ENCODE measurements at places on chromosomes 6 and 20.

DNA sequence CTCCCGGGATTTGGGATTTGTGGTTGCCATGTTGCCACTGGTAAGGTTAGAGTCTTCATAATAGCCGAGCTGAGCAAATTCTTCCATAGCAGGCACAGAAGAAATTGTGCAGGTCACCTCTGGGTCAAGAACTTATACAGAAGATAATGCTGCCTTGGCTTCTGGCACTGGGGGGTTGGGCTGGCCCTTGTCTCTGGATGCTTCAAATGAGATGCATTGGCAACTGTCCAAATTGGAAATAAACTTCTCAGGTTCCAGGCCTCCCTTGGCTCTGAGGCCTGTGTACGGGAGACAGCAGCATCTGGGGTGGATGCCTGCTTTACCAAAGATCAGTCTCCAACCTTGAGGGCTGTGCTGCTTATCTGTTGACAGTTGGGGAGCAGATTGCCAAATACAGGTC lies 26.2 kb downstream of the MYO6 start:
- no peak for DNase-seq

GRCh38 chr6:129606664-129607063 lies 103.3 kb downstream of the ARHGAP18 start:
- DNase-seq, result no peak

- no peak for DNase-seq
Observed at GRCh38 chr6:157906537-157907061, 75.1 kb upstream of the SYNJ2 start.

GRCh38 chr20:63488315-63489251 lies 10.3 kb downstream of the EEF1A2 start:
- DNase-seq, result no peak

DNA sequence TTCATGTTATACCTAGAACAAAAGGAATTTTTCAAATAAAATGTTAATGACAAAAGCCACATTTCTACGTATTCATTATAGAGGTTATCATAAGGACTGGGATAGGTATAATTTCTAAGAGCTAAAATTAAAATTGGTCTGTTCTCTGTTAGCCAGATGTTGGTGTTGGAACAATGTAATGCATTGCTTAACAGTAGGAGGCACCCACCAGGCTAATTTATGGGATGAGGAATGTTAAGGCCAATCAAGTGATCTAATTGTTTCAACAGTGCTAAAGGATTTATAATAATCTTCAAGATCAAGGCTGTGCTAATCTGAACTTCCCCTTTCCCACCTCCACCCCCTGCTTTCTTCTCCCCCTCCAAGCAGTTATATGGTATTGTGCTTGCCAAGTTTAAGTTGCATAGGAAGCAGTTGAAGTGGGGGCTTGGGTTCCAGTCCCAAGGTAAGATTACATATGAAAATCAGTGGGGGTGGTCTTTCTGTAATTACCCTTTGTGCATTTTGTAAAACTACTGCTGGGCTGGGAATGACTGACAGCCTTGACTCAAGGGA lies 89.2 kb upstream of the BACH2 start:
- no peak for DNase-seq

DNA sequence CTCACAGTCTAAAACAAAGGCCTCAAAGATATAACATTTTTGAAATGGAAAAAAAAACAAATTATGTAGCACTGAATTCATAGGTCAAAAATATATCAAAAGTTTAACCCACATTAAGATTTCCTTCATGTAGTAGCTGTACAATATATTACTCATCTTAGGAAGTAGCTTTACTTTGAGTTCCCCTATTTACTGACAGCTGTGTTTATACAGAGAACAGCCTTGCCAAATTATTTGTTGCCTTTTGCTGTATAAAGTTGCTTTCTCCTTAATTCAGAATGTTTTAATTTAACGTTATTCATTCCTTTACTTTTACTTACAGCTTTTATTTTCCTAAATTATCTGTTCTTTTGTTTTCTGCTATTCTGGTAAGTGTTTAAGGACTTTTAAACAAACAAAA lies 181.0 kb downstream of the COL12A1 start:
- no peak for DNase-seq

- no peak for DNase-seq
Observed at GRCh38 chr6:131213501-131213990, 78.3 kb downstream of the AKAP7 start.

- no peak for DNase-seq
Observed at GRCh38 chr6:84777888-84778287, 13.5 kb upstream of the TBX18 start.

- DNase-seq, result no peak
Observed at GRCh38 chr20:62925076-62925419, 1.3 kb downstream of the DIDO1 start.

GRCh38 chr20:9646375-9646774 lies 132.0 kb downstream of the LAMP5 start:
- no peak for DNase-seq

DNA sequence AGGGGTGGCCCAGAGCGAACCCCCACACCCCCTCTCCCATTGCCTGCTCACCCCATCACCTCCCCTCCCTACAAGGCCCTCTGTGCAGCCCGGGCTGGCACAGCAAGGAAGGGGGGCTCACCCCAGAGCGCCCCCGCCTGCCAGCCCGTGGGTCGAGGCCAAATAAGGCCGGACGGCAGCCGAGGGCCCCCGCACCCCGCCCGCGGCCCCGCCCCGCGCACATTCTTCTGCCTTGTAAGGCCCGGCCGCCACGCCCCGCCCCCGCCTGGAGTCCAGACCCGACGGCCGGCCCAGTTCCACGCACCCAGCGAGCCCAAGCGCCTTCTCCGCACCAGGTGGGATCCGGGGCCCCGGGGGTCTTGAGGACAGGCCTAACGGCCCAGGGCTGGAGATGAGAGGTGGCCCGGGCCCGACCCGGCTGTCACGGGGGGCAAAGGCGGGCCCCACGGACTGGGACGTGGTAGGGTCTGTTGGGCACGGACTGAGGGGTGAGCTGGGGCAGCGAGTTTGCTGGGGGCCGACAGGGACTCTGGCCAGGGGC lies at the start of gene MYL9:
MYL9 (plus strand) TSS at position 293 of the 541 bp plus-strand sequence. CDS start 3,366 bp downstream, outside the sequence.
- DNase-seq, result no peak

DNA sequence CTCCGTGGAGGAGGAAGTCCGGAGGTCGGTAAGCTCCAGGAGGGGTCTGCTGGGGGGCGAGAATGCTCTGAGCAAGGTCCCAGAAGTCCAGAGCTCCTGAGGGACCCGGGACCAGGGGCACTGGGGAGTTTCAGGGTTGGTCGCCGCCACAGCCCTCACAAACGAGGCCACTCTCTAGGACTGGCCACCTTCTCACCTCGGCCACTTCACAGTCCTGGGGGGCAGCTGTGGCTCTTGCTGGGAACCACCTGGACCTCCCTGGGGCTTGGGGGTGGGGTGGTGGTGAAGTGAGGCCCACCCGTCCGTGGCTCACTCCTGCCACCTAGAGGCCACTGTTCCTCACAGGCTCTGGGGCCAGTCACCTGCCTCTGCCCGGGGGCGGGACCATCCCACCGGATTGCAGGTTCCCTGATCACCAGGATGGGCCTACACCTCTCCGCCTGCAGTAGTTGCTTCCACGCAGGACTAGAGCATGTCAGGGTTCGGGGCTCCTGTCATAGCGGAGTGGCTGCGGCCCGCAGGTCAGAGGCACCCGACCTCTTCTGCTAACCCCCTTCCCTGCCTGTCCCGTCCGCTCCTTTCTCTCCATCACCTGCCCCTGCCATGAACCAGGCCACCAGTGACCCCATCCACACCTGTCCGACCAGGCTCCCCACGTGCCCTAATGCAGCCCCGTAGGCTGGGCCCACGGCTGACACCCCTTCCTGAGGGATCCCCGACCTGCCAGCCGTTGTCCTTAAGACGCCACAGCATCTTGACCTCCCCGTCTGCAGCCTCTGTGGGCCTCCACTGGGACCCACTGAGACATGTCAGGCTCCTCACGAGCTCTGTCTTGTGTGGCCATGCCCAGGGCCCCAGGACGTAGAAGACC lies 5.1 kb upstream of the TCEA2 start:
- peak; percentile 36 for DNase-seq

GRCh38 chr6:127221201-127221600 lies 45.5 kb upstream of the RNF146 start:
- no peak for DNase-seq

- no peak for DNase-seq
Observed at GRCh38 chr6:13299918-13300317, 28.4 kb downstream of the TBC1D7 start.

GRCh38 chr20:16272780-16273360 lies 300.4 kb downstream of the KIF16B start:
- no peak for DNase-seq

- no peak for DNase-seq
Observed at GRCh38 chr20:2633381-2633780, 19.1 kb upstream of the NOP56 start.

GRCh38 chr6:132910759-132911158 lies 96.4 kb downstream of the RPS12 start:
- DNase-seq, result no peak

DNA sequence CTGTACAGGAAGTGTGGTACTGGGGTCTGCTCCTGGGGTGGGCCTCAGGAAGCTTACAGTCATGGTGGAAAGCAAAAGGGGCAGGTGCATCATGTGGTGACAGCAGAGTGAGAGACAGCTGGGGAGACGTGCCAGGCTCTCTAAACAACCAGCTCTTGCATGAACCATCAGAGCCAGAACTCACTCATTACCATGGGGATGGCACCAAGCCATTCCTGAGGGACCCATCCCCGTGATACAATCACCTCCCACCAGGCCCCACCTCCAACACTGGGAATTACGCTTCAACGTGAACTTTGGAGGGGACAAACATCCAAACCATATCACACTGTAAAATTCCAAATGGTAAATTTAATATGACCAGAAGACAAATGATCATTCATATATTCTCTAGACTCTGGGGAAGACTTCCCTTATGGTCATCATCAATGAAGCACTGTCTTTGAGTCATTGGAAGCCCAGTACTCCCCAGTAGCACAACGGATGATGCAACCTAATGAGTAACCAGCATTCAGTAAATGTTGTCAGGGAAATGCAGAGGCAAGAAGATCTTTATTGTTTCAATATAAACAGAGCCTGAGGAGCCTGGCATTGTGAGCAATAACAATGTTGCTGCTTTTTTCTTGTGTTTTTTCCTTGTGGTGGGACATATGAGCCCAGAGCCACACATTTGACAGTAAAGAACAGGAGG lies 48.2 kb upstream of the RALY start:
- no peak for DNase-seq

DNA sequence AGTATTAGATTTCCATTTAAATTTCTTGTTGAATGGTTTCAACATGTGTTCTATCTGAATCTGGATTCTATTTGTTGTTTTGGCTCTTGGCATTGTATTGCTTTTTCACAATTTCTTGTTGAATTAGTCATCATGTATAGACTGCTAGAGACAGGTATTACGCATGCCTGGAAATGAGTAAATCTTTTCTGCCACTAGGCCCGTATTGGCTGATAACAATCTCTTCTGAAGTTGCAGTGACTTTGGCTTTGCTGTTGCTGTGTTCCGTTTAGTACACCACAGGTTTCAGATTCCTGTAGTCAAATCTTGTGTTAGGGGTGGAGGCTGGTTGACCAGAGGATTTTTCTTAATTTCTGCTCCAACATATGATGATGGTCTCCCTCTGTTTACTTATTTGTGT lies 1339.4 kb downstream of the GRIK2 start:
- no peak for DNase-seq

DNA sequence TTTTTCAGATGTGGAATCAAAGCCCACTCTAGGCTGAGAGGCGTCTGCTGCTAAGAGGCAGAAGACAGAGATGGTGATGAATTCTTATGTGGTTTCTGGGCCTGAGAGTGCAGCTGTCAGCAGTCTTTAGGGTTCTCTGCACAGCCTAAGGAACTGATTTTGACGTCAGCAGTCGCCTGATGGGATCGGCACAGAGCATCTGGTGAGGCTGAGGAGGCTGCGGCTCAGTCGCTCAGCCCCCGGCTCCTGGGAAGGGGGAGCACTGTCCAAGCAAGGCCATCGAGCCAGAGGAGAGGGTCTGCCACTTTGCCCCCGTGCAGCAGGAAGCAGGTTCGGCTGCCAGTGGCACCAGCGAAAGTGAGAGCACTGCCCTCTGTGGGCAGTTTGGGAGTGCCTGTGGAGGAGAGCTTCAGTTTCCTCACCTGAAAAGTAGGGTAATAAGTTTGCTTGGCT lies 92.5 kb downstream of the TCP11 start:
- no peak for DNase-seq

DNA sequence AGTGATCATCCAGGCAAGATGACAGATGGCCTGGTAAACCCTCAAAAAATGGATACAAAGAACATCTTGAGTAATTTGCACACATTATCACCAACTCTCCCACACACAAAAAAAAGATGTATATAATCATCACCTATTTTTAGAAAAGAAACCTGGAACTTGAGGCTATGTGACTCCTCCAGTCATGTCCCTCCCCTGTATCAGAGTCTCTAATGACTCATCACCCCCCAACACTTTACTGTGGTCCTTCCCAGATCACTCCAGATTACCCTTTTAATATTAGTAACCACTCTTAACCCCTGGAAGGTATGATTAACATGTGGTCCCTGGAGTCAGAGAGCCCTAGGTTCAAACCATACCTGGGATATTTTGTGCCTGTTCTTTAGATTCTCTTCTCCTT lies 144.8 kb downstream of the ZNF217 start:
- no peak for DNase-seq

- DNase-seq, result no peak
Observed at GRCh38 chr6:152727507-152727906, 23.1 kb upstream of the VIP start.

DNA sequence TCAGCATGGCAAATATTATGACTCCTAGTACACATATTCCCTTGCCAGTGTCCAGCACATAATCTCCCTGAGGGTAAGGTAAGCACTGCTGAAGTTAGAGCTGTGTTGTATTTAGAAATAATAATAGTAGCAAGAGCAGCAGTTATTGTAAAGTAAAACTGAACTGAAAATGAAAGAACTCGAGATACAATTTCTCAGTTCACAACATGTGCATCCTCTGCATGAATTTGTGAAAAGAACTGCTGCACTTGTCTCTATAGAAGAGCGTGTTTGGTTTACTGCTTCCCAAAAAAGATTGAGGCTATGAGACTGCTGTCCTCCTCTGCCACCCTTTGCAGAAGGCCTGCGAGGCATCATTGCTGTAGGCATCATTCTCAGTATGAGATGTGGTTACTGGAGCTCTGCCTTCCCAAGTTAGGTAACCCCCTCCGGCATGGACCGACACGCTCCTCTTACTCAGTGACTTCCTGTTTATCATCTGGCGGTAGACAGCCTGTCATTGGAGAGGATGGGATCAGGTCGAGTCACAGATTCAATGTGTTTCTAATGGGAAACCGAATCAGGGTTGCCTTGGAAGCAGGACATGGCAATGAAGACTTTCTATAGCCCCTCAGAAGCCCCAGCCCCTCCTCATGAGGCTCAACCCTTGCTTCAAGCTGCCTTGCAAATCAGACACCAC lies 48.1 kb downstream of the SLC24A3 start:
- DNase-seq, result no peak

GRCh38 chr20:2890742-2891141 lies 17.5 kb downstream of the PTPRA start:
- DNase-seq, result no peak

GRCh38 chr6:16665992-16666391 lies 95.3 kb downstream of the ATXN1 start:
- DNase-seq, result no peak

GRCh38 chr20:64056889-64057627 lies 5.9 kb upstream of the TCEA2 start:
- DNase-seq, result no peak

Data from NCI-H1092 treated with DMSO at 0.1 percent for 48 hours (cell line).